ENCODE measurements at places on chromosomes 2 and 18.

GRCh38 chr2:201730651-201731285 lies 32.3 kb upstream of the MPP4 start:
- DNase-seq, result no peak

DNA sequence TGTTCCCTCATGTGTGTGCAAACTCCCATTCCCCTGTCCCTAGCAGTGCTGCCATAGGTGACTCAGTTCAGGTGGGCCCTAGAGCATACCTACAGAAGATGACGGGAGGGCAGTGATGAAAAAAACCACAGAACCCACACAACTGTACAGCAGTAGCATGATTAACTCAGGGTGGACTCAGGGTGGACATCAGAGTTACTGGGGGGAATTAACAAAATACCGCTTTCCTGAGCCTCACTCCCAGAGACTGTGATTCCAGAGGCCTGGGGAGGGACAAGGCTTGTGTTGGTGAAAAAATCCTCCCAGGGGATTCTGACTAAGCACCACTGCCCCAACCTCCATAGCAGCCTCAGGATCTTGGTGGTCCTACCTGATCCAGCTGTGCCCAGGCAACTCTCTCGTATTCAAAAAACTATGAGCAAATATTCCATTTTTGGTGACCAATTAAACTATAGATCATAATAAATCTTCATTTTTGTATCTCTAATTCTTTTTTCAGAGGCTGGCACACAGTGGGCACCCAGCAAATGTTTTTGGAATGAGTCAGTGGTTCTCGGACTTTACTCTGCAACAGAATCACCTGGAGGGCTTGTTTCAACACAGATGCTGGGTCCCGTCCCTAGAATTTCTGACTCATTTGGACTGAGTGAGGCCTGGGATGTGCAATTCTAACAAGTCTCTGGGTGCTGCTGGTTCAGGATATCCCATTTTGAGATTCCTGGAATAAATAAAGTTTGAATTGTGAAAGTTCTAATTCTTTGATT lies 84.1 kb upstream of the NABP1 start:
- DNase-seq, result no peak

- no peak for DNase-seq
Measured at GRCh38 chr2:170525566-170525900, 189.6 kb upstream of the SP5 start.

- DNase-seq, result no peak
Measured at GRCh38 chr2:234865586-234865985, 86.2 kb upstream of the SH3BP4 start.

DNA sequence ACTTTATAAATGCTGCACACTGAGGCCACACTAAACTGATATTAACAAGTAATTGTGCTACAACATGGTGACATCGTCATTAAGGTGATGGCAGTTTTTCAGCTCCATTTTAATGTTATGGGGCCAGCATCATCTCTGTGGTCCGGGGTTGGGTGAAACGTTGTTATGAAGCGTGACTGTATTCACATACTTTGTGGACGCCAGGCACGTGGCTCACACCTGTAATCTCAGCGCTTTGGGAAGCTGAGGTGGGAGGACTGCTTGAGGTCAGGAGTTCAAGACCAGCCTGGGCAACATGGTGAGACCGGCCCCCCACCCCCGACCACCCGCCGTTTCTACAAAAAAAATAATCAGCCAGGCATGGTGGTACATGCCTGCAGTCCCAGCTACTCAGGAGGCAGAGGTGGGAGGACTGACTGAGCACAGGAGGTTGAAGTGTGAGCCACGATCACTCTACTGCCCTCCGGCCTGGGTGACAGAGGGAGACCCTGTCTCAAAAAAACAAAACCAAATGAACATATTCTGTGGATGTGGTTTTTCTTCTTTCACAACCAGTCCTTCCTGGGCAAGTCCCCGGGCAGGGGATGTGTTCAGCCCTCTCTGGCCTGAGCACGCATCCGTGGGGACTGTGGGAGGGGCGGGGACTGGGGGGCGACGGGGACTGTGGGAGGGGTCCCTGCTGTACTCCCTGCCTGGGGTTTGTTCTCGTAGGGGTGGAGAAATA lies 12.9 kb upstream of the GAL3ST2 start:
- peak; percentile 85 for DNase-seq

GRCh38 chr2:29719639-29720038 lies 201.7 kb downstream of the ALK start:
- no peak for DNase-seq
